Left ventricle myocardium inferior (tissue), 1 donor: ENCODE measurements at places on chromosomes 2 and 18. TPM values are rescaled to one million over a fixed set of nuclear protein-coding genes. Genes with fewer than 3 reads are reported as not detected.

DNA sequence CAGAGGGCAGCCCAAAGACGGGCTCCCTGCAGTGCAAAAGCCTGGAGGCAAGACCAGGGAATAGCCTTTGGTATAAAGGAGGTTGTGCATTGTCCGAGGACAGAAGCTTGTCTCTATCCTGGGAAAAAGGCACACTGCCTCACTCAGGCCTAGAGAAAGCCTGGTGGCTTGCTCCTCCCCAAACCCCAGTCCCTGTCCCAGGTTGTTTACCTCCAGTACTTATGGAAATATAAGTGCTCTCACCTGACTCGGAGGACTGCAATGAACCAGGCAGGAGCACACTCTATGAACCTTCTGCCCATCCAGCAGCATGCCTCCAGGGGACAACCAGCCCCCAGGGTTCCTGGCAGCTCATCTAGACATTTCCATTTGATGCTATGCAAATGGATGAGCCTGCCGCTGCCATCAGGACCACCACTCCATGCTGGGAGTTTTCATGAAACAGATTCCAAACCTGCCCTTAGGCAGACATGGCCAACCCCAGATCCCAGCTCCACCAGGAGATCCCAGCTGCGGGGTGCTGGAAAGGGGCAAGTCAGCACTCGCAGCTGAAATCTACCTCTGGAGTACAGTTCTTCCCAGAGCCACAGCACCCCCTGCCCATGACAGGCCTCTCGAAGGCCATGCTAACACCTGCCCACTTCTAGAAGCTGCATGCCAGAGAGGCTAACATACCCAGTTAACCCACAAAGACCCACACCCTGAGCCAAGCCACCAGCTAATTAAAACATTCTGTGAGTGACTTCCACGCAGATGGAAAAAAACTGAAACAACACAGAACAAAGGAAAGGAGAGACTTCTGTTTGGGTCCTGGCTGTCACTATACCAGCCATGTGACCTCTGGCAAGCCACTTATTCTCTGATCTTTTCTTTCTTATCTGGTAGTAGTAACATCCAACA, 101.7 kb downstream of the TTC32 start:
- no peak for DNase-seq

Gene BMP10
- total RNA-seq, result 0.19 TPM

Gene GRP
- not detected for total RNA-seq

- peak; percentile 85 for DNase-seq
Measured at GRCh38 chr2:174012347-174013314, 47.5 kb upstream of the SP3 start.

- DNase-seq, result no peak
Measured at GRCh38 chr2:219844401-219845091, 217.1 kb downstream of the SLC4A3 start.

Gene TUBB8B
- total RNA-seq, result not detected

DNA sequence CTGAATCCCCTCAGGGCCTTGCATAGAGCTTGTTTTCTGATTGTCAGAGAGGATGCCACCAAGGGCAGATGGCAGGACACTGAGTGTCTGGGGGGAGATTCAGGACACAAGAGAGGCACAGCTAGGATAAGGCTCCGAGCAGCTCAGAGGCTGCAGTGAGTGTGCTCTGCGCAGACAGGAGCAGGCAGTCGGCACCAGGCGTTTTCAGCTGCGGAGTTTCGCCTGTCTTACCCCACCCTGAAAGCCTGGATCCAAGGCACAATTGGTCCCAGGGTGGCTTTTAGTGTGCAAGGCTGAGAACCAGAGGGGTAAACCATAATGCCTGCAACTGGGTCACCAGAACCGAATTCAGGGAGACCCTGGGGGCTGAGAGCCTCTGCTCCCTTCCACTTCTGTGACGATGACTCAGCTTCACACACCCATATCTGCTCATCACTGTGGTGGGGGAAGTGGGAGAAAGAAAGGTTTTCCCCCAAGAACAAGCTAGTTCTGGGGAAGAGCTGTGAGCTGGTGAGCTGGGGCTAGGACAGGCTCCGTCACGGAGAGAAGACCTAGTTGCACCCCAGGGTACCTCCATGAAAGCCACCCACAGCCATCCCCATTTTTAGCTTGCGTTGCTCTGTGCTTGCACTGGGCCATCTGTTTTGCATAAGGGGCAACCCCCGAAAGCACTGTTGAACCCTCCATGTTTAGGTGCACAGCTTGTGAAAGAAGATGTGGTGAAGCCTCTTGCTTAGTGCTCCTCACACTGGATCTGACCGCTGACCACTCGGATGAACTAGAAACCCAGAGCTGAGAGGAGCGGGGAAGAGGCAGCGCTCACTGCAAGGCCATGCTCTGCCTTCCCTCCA, 173.7 kb downstream of the CELF4 start:
- DNase-seq, result no peak

DNA sequence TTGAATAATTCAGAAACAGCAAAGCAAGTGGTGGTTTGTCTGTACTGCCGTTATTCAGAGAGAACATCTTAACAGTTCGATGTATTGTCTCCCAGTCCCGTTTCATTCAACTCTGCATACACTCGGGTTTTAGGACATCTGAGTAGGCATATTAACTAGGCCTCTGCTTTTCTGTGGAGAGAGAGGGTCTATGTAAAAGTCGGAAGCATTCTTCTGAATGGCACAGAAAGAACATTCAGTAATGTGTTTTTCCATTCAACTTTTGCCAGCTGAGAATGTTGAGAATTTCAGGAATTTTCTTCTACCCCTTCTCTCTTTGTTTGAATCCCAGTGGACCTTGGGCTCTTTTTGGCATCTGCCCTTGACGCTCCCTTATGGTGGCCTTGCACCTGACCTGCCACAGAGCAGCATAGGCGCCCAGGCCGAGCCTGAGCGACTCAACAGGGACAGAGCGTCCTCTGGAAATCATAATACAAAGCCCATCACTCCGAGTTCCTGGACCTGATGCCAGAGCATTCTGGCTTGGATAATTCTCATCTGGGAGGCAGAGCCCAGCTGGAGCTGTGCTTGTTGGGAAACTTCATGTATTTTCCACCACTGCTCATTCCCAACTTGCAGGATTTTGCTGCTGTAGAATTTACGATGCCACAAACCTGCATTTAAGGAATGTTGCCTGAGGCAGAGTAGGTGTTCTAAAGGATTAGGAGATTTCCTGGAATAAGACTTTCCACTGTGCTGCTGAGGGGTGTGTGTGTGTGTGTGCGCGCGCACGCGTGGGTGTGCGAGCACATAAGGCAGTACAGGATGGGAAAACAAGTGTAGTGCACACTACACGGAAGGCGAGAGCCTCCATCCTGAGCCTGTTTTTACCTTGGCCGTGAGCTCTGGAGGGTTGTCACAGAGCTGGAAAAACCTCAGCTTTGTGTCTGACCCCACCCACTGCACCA, 77.2 kb upstream of the TXNDC2 start:
- peak; percentile 51 for DNase-seq

GRCh38 chr2:10912076-10912731, 470 bp downstream of the KCNF1 start:
- no peak for DNase-seq

Gene ZNF804A
- total RNA-seq, result not detected

Gene SERPINB3
- not detected for total RNA-seq

DNA sequence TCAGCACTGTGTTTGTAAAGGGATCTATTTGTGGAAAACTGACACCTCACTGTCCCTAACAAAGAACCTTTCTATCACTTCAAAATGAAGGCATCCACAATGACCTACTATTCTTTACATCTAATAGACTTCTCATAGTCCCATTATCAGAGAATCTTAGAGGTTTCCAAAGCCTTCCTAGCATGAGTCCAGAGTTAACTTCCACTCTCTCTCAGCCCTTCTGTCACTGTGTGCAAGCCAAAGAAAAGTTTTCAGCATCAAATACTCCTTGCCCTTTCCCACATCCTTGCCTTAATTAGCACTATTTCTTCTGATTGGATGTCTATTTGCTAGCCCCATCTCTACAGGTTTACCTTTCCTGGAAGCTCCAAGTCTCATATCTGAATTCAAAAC, 178.5 kb downstream of the ERBB4 start:
- no peak for DNase-seq

GRCh38 chr18:36593001-36593400, 235.8 kb downstream of the TPGS2 start:
- DNase-seq, result no peak

Gene TTN
- total RNA-seq, result 2,803 TPM

- no peak for DNase-seq
Measured at GRCh38 chr2:23546913-23547312, 161.9 kb downstream of the KLHL29 start.

DNA sequence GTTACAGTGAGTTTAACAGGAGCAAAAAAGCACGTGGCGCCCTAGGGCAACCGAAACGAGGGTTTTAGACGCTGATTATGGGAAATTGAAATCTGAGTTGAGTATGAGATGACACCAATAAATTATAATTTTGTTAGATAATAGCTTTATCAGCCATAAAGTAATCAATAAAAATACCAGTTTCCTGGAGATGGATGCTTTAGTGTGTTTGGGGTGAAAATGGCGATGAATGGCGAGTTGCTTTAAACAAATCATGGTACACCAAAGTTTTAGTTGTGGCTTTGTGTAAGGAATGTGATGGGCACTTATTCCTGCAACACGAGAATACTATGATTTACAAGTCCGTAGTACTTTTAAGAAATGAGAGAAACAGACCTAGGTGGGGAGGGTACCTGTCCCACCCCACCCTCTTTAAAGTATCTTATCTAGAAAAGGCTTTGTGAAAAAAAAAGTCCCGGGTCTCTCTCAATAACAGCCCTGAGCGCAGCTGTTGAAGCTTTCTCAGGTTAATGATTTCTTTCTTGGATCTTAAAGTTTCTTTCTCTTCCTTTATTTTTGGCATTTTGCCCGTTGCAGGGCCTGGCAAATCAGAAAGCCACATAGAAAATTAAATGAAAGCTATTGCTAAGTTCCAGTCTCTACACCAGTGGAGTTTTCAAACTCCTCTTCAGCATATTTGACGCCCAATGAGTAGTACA, 1.5 kb upstream of the RRM2 start:
- no peak for DNase-seq

- DNase-seq, result no peak
Measured at GRCh38 chr2:8885449-8886201, 48.2 kb upstream of the KIDINS220 start.

GRCh38 chr2:179349670-179350303, 85.2 kb upstream of the SESTD1 start:
- no peak for DNase-seq

- DNase-seq, result no peak
Measured at GRCh38 chr2:228624733-228625132, 443.2 kb upstream of the SPHKAP start.
